ENCODE measurements at places on chromosomes 13 and 19.

DNA sequence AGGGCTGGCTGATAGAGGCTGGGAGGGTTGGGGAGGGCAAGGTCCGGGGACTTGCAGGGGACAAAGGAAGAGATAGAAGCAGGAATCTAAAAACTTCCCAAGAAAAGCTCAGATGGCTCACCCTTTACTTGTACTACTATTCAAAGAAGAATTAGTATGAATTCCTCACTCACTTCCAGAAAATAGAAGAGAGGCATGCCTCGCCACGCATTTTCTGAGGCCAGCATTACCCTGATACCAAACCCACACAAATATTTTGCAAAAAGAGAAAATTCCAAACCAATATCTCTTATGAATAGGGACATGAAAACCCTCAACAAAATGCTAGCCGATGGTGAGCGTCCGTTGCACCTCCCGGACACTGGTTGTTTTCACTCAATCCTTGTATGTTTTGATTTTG is 54.0 kb downstream of the ING1 start:
- no peak for DNase-seq

DNA sequence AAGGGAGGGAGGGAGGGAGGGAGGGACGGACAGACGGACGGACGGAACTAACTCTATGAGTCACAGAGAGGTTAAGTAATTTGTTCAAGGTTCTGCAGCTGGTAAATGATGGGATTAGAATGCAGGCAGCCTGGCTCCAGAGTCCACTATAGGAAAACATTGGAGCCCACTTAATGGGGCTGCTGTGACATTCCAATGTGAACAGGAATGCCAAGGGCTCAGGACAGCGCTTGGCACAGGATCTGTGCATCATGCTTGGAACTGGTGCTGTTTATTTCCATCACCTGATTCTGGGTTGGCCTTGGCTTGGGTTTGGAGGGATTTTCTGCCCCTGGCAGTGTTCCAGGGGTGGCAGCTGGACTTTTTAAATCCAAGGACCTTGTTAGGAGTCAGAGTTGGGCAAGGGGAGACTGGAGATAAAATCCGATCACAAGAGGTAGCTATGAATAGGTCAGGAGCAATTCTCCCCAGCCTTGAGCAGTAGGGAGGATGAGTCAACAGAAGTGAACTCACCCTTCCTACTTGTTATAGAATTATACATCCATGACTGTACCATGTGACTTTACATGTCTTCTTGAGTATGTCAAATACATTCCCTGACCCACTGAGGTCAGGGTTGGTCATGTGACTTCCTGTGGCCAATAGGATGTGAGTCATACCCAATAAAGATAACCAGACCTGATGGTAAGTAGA is 7.8 kb upstream of the HIF3A start:
- DNase-seq, result no peak

DNA sequence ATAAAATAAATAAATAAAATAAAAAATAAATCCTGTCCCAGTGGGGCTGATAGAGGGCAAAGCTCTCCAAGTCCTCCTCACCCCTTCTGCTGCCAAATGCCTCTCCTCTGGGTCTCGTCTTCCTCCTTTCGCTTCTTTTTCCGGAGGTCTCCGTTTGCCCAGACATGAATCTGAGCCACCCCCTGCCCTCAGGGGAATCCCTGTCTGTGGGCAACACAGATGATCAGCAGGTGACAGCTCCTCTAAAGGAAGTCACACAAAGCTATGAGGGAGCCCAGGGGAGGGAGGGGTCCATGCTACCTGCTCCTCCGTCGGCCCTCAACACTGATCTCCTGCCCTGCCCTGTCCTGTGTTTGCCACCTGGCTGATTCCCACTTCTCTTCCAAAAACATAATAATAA is 479 bp downstream of the TMEM150B start:
- DNase-seq, result no peak

DNA sequence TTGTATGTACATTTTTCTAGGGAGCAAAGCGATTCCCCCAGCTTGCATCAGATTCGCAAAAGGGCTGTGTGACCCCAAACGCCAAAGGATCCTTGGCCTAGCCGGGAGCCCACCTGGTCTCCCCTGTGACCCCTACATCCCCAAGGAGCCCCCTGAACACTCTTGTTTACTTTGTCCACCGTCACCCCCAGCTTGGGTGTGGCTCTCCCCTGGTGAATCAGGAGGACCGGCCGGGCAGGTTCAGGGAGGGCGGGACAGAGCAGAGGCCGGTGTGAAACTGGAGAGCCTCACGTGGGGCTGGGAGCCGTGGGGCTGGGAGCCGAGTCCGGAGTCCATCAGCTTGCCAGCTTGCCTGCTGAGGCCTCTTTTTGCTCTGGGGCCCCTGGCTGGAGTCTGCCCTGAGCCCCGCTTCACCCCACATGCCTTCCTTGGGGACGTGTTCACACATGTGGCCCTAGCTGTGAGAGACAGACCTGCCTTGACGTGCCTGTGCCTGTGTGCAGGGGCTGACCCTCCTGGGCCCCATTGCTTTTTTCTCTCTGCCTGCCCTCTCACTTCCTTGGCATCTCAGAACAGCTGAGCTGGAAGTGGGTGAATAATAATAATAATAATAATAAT is 2.0 kb downstream of the ITPKC start:
- DNase-seq, result no peak

DNA sequence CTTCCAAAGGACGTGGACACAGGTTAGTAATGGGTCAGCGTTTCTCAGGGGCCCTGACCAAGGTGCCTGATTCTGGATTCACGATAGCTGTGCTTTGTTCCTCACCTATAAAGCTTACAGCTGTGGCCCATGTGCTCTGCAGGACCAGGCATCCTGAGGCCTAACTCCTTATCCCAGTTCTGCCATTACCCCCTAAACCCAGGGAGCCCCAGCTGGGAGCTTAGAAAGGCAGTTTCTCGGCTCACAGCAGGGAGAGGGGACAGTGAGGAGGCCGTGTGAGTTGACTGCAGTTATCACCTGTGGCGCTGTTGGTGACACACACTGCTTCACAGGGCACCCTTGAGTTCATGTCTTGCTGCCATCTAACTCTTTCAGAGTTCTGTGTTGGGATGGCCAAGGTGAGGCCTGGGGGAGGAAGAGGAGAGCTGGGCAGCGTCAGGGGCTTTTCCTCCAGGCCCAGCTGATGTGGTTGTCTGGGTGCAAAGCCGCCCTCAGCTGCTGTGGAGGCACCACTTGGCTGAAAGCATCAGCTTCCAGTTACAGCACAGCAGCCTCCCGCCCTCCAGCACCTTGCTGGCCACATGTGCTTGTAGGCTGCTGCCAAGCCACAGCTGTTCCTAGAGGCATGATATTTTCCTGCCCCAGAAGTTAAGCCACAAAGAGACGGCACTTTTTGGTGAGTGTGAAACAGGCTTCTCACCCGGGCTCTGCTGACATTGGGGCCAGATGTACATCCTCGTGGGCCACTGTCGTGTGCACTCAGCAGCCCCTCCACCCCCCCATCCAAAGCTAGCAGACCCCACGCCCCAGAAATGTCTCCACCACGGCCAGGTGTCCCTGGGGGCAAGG is 99.6 kb upstream of the MCF2L start:
- no peak for DNase-seq

GRCh38 chr13:26983543-26984320 is 187.9 kb downstream of the USP12 start:
- DNase-seq, result no peak

DNA sequence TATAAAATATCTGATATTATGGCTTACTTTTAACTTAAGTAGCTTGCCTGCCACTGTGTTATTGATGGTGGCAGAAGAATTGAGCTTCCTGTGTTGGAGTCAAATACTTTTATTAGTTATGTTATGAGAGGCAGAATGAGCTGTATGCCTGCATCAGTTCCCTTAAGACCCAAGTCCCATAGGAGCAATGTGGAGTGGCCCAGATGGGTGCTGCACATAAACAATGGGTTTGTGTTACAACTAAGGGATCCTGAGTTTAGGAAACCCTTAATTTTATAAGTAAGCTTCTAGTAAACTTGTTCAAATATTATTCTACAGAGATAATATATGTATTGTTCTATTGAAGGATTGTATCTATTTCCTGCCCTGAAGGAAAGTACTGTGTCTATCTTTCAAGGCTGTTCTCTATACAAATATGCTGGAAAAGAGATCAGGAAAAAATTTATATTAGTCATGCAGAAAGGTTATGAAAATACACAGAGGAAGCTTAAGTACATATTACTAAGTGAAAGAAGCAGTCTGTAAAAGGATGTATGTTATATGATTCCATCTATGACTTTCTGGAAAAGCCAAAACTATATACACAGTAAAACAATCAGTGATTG is 2018.0 kb upstream of the PCDH20 start:
- no peak for DNase-seq

DNA sequence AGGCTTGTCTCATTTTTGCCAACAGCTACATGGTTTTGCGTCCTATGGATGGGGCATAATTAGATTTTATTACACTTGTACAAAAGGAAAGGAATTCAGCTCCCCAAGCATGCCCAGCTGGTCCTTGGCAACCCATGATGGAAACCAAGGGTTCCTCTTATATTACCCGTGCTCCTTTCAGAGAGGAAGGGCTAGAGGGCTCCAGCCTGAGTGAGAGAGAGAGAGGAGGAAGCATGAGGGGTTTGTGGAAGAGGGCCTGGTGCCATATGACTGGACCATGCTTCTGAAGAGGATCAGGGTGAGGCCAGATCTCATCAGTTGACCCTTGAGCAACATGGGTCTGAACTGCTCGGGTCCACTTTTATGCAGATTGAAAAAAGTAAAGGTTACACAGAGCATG is 3.5 kb upstream of the RPS9 start:
- no peak for DNase-seq

- DNase-seq, result no peak
Observed at GRCh38 chr13:42334329-42334706, 62.4 kb downstream of the AKAP11 start.

- no peak for DNase-seq
Observed at GRCh38 chr19:41784312-41784711, 12.1 kb upstream of the CEACAM3 start.

DNA sequence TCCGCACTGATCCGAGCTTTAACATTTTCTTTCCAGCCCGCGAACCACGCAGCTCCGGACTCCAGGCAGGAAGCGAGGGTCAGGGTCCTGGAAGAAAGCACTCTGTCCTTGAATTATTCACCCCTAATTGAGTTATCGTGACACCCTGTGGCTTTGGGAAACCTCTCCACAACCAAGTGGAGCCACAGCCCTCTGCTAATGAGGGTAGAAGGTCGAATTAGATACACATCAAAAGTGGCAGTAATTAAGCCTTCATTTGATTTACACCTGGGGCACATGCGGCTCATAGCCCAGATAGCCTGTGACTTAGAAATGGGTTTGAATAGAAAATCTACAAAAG is 15.9 kb upstream of the RNF17 start:
- DNase-seq, result no peak

GRCh38 chr19:36111200-36111539 is 227 bp downstream of the OVOL3 start:
- no peak for DNase-seq

DNA sequence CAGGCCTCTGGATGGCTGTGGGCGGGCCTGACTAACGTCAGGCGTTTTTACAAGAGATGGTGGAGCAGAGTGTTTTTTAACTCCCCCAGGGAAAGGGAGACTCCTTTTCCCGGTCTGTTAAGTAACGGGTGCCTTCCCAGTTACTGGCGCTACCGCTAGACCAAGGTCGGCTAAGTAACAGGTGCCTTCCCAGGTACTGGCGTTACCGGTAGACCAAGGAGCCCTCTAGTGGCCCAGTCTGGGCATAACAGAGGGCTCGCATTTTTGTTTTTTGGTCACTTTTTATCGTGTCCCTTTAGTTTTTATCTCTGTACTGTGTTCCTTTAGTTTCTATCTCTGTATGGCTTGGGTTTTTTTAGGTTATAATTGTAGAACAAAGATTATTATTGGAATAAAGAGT is 10.0 kb downstream of the ZNF383 start:
- peak; percentile 48 for DNase-seq

DNA sequence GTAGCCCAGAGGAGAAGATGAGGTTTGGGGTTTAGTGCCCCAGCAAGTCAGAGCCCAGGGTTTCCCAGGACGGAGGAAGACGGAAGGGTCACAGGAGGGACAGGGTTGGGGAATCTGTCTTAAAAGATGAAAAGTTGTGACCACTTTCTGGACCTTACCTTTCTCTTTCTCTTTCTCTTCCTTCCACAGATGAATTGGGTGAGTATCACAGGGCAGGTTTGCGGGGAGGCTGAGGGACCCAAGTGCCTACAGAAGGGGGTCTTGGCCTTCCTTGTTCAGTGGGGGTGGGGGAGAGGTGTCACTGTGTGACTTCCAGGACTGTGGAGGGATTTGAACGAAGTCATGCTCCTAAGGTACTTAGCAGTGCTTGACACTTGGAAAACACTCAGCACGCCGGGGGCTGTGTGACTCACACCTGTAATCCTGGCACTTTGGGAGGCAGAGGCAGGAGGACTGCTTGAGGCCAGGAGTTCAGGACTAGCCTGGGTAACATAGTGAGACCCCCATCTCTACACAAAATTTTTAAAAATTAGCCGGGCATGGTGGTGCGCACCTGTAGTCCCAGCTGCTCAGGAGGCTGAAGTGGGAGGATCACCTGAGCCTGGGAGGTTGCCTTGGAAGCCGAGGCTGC is 8.5 kb downstream of the RELB start:
- DNase-seq, result no peak

DNA sequence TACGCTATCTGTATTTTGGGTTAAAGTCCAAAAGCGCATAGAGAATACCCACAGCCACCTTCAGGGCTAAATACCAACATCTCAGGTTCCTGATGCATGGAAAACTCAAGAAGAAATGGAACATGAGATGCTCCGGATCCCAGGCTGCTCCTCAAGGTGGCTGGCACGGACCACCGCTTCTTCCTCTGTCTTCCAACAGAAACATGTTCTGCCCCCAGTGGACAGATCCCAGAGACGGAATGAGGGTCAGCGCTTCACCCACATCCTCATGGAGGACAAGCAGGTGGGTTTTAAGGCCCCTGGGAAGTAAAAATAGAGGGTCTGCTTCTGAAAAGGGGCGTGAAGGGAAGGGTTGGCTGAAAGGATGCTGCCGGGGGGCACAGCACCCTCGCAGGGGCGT is 17.3 kb downstream of the COL4A1 start:
- DNase-seq, result no peak

DNA sequence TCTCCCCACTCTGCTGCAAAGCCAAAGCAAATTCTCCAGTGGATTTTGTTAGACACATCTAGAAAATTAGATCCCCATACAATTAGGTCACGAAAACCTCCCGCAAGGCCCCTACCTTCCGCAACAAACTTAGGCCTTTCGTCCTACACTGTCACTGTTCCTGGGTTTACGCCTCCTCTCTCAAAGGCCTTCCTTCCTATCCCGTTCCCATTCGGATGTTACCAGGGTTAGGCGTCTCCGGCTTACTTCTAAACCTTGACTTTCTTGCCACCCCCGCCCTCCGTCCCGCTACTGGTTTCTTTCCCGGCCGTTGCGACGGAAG is 754 bp downstream of the RNF6 start:
- no peak for DNase-seq

GRCh38 chr13:23899555-23899954 is 2.3 kb upstream of the C1QTNF9B start:
- peak; percentile 58 for DNase-seq

- no peak for DNase-seq
Observed at GRCh38 chr13:22040810-22041364, 370.0 kb downstream of the FGF9 start.
